ENCODE measurements at places on chromosomes 13 and 19.

- no peak for DNase-seq
Measured at GRCh38 chr19:5826531-5827341, 12.8 kb downstream of the FUT6 start.

DNA sequence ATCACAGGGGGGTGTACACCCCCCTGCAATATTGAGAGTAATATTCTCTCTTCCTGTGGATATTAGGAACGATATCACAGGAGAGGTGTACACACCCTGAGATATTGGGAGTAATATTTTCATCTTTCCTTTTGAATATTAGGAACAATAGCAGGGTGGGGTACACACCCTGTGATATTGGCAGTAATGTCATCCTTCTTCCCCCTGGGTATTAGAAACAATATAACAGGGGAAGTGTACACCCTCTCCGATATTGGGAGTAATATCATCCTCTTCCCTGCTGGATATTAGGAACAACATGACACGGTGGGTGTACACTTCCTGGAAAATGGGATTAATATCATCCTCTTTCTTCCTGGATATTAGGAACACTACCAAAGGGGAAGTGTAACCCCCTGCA lies 57.8 kb upstream of the CEACAM21 start:
- no peak for DNase-seq

DNA sequence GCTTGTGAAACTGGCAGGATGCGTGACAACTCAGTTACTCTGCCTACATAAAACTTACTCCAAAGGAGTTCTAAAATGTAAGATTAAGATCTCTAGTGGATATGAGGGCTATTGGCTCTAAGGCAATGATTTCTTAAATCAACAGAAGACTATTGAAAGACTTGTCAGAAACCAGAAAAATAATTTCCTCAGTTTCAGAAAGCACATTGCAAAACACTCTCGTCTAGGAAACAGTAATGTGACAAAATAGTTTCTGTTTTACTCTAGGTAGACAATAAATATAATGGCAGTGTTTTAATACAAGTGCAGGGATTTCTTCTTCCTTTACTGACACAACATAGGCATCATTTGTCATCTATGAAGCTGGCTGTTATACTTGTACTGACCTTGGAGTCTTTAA lies 230.1 kb downstream of the KCTD12 start:
- DNase-seq, result no peak

GRCh38 chr13:32010136-32010535 lies 21.4 kb upstream of the FRY start:
- DNase-seq, result no peak
